ENCODE measurements at places on chromosomes 4 and X.
A peak's percentile ranks its signal among the peaks of the same experiment; 100 is the strongest.

DNA sequence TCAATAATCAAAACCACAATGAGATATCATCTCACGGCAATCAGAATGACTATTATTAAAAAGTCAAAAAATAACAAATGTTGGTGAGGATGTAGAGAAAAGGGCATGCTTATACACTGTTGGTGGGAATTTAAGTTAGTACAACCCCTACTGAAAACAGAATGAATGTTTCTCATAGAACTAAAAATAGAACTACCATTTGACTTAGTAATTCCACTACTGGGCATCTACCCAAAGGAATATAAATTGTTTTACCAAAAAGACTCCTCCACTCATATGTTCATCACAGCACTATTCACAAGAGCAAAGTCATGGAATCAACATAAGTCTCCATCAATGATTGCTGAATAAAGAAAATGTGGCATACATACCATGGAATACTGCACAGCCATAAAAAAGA lies 278.1 kb upstream of the ARSJ start:
- no peak for DNase-seq

GRCh38 chr4:82097504-82097903 lies 276.3 kb downstream of the HNRNPD start:
- DNase-seq, result no peak

DNA sequence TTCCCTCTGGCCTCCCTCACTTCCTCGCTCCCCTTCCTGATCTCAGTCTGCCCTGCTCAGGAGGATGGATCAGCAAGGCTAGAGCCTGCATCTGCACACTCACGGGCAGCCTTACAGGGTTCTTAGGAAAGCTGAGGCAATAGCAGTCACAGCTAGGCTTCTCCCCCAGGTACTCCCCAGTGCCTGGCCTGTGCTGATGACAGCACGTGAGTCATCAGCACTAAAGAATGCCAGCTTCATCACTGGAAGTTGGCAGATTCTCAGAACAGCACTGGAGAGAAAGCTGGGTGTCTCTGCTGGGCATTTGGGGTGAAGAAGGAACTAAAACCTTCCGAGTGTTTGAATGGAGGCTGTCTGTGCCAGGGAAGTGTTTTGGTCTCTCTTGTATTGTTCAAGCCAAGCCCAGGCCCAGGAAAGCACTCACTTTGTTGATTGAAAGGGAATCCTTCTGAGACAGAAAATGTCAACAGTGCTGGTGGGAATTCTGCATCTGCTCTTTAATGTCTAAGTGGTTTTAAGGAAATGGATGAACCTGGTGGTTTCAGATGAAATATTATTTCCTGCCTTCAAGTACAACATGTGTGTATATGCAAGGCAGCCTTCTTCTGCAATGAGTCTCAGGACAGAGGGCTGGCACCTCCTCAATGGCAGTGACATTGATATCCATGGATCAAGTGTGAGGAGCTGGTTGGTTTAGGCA lies 73.0 kb upstream of the SCOC start:
- peak; percentile 6 for DNase-seq

GRCh38 chr4:187608001-187608421 lies 387.6 kb upstream of the ZFP42 start:
- DNase-seq, result no peak

- DNase-seq, result no peak
Observed at GRCh38 chr4:44927399-44928380, 201.3 kb upstream of the GNPDA2 start.

DNA sequence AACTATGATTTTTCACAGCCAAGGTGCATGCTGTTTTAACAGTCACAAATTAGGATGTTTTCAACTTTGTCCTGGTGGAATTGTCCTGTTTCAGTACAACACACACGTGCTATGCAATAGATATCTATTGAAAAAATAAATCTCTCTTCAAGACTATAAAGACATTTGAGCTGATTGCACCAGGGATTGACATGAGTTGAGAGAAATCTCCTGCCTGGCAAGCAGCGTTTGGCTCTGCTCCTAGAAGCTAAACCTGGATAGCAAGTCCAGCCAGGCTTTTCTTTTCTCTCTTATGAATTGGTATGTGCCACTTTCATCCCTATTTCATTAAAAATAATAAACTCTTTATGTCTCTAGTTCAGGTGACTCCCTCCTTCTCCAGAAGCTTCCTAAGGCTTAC lies 16.6 kb upstream of the NPNT start:
- DNase-seq, result no peak

DNA sequence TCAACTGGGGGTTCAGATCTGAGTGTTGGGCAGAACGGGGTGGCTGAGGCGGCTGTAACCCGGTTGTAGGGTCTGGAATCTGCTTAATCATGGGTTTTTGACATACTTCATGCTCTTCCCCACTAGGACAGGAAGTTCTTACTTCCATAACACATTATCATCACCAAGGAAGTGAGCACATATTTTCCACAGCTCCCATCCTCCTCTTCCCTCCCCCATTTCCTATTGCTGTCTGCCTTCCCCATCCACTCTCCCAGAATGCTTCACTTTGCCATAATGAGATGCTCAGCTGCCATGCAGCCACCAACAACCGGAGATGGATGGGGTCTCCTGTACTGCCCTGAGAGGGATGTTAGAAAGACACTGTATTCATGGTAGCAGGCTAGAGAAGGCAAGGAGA lies 6.4 kb upstream of the DCUN1D4 start:
- no peak for DNase-seq

GRCh38 chr4:128528793-128529553 lies 241.4 kb upstream of the PGRMC2 start:
- no peak for DNase-seq

DNA sequence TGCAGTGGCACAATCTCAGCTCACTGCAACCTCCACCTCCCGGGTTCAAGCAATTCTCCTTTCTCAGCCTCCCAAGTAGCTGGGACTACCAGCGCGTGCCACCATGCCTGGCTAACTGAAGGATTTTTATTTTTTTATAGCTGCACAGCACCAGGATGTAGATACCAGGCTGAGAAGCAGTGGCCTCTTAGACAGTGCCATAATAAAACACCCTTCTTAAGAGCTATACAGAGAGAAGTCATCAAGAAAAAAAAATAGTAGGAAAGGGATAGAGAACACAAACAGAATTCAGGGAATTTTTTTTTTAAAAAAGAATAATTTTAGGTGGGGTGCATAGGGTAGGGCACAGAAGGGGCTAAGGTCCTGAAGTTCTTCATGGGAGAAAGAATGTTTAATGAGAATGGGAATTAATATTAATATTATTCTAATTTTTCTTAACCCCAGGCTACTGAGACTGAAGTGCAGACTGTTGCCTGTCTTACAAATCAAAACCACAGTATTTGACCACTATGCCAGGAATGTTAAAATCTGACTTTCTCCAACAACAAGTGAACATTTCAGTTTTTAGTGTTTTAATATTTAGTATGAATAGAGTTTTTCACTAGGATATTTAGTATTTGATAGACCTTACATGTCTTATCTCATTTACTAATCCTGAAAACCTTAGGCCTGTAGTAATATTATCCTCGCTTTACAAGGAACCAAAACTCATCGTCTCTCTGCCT lies 146.7 kb downstream of the KCNIP4 start:
- no peak for DNase-seq
